ENCODE measurements at places on chromosomes 3 and 15. TPM values are rescaled to one million over a fixed set of nuclear protein-coding genes. Genes with fewer than 3 reads are reported as not detected.

DNA sequence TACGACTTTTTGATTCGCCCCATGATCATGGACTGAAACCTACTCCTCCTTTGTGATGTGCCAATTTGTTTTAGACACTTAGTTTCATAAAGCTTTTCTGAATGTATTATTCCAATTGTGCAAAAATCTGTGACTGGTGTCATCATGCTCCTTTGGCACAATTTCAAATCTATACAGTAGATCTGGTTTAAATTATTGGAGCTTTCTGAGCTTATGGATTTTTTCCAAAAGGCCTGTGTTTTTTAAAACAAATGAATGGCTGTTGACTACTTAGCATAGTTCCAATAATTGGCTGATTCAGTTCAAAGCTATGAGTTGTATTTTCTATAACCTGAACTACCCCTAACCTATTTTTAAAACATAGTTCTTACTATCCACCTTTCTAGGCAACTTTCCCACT lies 282.7 kb downstream of the CNTN3 start:
- DNase-seq: no peak

DNA sequence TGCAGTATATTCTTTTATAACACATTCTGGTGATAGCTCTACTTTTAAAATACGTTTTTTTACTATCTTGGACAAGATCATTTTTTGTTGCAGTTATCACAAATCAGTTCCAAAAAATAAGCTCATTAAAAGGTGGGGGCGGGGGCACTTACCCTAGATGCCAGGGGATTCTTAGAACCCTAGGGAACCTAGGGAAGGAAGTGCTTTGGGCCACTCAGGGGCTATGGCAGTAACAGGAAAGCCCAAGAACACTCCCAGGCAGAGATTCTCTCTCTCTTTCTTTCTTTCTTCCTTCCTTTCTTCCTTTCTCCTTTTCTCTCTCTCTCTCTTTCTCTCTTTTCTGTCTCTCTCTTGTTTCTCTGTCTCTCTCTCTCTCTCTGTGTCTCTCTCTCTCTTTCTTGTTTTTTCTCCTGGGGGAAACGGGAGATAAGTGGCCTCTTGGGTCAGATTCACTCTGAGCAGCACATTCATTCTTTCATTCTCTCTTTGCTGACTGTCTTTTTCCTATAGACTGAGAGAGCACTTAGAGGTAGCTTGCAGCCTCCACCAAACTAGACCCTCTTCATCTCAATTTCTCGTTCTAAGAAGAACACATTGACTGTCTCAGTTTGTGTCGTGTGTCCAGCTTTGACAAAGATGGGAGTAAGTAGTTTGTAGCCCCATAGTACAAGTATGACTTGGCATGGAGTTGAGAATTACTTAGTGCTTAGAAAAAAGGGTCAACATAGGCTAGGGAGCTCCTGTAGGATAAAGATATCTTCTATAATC lies 16.6 kb downstream of the SCAANT1 start:
- DNase-seq: no peak

- no peak for DNase-seq
Measured at GRCh38 chr3:57048052-57048671, 12.3 kb upstream of the SPATA12 start.

DNA sequence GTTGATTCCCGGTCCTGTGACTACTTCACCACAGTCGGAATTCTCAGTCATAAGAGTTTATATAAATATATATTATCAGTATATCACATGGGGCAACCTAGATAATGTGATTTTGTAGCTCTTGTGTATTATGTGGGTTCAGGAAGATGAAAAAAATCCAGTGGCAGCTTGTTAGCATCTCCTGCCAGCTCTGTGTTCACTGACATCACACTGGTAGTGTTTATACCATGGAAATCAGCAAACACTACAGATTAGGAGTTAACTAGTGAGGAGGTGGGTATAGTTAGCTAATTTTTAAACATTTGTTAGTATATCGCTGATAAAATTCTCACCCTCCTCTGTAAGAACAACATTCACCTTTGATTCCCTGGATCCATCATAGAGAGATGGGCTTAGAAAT lies 44.5 kb upstream of the KCNMB2 start:
- no peak for DNase-seq

DNA sequence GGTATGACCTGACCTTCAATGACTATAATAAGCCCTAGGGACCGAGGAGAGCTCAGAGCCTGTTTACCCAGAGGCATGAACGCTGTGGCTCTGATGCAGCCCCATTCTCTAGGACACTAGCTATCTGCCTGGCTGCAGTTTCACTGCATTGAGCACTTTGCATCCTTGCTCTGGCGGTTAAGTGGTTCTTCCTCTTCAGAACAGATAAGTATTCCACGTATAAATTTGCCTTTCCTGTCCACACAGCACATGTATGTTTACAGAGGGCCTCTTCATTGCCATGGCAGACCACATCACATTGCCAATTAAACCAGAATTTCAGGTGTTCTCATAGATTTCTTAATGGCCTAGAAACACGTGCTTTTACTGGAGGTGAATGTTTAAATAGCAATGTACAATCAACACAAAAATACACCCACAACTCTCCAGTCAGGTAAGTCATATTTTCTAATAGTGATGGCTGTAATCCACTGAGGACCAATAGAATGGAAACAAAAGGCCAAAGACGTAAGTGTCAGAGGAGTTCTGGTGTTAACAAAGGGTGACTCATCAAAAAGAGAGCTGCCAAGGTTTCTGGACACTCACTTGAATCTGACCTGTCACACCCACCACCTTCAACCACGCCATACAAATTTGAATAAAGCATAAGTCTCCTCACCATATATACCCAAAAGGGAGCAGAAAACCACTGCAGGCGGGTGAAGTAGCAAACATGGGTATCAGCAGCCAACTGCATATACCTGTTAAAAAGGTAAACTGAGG lies 553.4 kb downstream of the OCA2 start:
- no peak for DNase-seq

DNA sequence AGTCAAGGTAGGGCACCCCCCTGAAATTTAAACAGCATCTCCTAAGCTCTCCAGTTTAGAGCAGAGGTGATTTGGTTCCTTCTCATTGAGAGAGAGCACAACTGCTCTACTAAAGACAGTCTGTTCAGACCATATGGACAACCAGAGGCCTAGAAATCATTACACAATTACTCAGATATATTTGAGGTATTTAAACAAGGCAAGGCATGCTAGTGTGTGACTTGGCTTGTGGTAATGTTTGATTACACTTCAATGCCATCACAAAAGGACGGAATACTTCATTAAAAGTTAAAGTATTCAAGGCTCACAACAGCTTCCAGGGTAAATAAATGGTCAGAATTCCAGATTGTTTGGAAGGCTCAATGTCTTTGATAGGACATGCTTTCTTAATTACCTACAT lies 110.2 kb downstream of the LRTM1 start:
- DNase-seq: no peak

DNA sequence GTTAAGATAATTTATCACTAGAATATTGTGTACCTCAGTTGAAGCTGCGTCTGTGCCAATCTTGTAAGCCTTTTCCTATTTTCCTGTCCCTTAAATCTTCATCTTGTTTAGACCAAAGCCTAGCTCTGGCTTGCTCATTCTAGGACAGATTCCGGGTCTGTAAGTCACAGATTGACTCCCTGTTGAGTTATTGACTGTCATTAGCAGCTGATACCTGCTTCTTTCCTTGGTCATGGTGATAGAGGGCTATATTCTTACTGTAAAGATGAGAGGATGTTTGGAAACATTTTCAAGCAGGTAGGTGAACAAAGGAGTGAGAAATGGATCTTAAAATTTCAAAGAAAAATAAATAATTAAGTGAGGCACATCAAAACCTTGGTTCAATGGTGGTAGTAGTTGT lies 200.2 kb downstream of the KCNH8 start:
- no peak for DNase-seq

- DNase-seq: no peak
Measured at GRCh38 chr3:4163011-4163410, 140.2 kb upstream of the SETMAR start.

DNA sequence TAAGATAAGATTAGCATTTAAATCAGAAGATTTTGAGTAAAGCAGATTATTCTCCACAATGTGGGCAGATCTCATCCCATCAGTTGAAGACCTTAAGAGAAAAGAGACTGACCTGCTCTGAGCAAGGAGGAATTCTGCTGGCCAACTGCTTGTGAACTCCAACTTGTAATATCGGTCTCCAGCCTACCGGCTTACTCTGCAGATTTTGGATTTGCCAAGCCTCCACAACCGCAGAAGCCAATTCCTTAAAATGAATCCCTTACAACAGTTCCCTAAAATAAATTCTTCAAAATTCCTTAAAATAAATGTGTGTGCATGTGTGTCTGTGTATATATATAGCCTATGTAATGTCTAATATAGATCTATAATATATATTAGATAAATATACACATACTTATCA lies 107.4 kb upstream of the KLF13 start:
- DNase-seq: no peak

DNA sequence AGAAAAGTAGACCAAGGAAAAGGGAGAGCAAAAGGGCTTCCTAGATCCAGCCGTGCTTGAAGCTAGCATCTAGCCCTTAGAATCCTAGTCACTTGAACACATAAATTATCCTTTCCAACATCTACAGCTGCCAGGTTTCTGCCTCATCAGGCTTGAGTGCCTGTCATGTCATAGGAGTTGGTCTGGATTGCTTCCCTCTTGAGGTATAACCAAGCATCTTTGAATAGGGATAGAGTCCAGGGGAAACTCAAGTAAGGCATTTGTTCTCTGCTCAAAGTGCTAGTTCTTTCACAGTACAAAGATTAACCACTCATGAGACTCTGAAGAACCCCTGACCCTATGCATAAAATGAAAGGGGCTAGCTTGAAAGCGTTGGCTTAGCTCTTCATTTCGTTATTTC lies 72.3 kb downstream of the SLCO3A1 start:
- no peak for DNase-seq

- no peak for DNase-seq
Measured at GRCh38 chr3:18379647-18380046, 45.5 kb downstream of the SATB1 start.

- DNase-seq: no peak
Measured at GRCh38 chr3:157888040-157888439, 218.2 kb downstream of the SHOX2 start.

GRCh38 chr15:36579792-36580431 lies 486 bp downstream of the CDIN1 start:
- no peak for DNase-seq

DNA sequence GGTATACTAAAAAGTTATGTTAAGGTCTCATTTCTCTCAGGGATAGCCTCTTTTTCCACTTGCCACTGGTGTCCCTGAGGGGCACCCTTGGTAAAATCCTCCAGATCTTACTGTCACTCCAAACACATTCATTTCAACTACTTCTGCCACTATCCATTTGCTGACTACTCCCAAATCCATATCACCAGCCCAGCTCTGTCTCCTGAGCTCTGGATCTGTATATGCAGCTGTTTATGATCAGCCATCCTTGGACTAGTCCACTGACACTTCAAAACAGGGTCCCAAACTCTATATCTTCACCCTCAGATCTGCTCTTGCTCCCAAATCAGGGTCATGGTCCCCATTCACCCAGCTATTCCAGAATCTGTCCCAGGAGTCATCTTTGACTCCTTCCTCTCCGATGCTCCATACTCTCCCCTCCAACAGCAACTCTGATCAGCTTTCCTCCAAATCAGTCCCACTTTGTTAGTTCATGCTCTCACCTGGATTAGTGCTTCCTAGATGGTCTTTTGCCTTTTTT lies 9.9 kb downstream of the NCEH1 start:
- DNase-seq: no peak

- no peak for DNase-seq
Measured at GRCh38 chr15:92365906-92366305, 27.8 kb upstream of the ST8SIA2 start.

DNA sequence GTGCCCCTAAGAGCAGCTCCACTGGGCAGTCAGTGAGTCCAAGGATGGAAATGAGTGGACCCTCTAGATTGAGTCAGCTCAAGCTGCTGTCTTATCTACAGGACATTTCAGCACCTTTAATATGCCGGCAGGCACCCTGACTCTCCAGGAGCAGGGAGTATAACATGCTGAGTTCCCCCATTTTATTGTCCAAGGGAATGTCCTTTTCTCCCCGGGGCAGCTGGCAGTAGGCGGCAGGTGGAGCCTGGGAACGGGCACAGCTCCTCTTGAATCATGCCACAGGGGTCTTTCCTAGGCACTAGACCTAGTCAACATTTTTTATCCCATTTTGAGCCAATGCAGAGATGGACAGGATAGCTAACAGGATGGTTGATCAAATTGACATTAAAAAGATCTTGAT lies 14.8 kb downstream of the WNT7A start:
- DNase-seq: no peak

GRCh38 chr3:42164656-42165055 lies 73.5 kb downstream of the TRAK1 start:
- no peak for DNase-seq

GRCh38 chr3:98457543-98457942 lies 5.5 kb upstream of the OR5K1 start:
- DNase-seq: no peak

DNA sequence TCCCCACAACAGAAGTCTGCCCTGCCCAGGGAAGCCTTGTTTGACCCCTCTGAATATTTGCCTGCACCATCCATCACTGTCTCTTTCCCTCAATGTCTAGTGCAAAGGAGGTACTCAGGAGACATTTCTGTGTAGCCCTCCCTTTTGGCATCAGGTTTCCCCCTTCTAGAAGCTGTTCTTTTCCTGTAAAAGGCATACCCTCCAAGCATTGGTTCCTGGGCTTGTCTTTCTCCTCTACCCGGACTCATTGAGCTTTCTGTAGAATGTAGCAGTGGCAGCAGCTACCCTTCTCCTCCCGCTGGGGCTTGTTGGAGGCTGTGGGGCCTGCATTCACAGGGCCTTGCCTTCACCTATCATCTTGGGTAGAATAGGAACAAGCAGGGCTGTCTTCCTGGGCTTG lies 63.5 kb downstream of the CTDSPL start:
- DNase-seq: no peak

- DNase-seq: no peak
Measured at GRCh38 chr3:49554633-49555265, 472 bp downstream of the BSN start.

- no peak for DNase-seq
Measured at GRCh38 chr3:166570102-166570501, 732.9 kb upstream of the BCHE start.

MEX3B gene
- total RNA-seq: 8.5 TPM

ATP13A5 gene
- not detected for total RNA-seq

ALPK3 gene
- 1.0 TPM for total RNA-seq

CCR4 gene
- 0.10 TPM for total RNA-seq

RPL15 gene
- total RNA-seq: 864 TPM

LRRC34 gene
- 1.2 TPM for total RNA-seq

CDCP1 gene
- 47.8 TPM for total RNA-seq

ROPN1B gene
- 0.26 TPM for total RNA-seq

PP2D1 gene
- not detected for total RNA-seq

TNNC1 gene
- 5.2 TPM for total RNA-seq

AP3B2 gene
- total RNA-seq: 0.95 TPM

DPPA4 gene
- 0.26 TPM for total RNA-seq
